ENCODE measurements at places on chromosomes 6 and 20. TPM values are rescaled to one million over a fixed set of nuclear protein-coding genes. Genes with fewer than 3 reads are reported as not detected.

POU3F2 gene
- total RNA-seq = not detected

SLC22A7 gene
- total RNA-seq = not detected

TRIM40 gene
- total RNA-seq = not detected

ROMO1 gene
- total RNA-seq = 288 TPM

NPEPL1 gene
- 7.7 TPM for total RNA-seq

CAGE1 gene
- 0.08 TPM for total RNA-seq

KCNK15 gene
- total RNA-seq = not detected

DEFB118 gene
- total RNA-seq = not detected

WFDC8 gene
- not detected for total RNA-seq

TJAP1 gene
- total RNA-seq = 18.5 TPM

CLPSL2 gene
- total RNA-seq = not detected

TPD52L1 gene
- total RNA-seq = 47.9 TPM

FOXQ1 gene
- 0.66 TPM for total RNA-seq

NT5E gene
- 51.2 TPM for total RNA-seq

CD24 gene
- 299 TPM for total RNA-seq

SCGN gene
- not detected for total RNA-seq

CNKSR3 gene
- 14.7 TPM for total RNA-seq

TBX18 gene
- total RNA-seq = 35.1 TPM

CLPSL1 gene
- total RNA-seq = not detected

Data from SJSA1 (cell line).